ENCODE measurements at places on chromosomes 1 and 21. TPM values are rescaled to one million over a fixed set of nuclear protein-coding genes. Genes with fewer than 3 reads are reported as not detected.

ZBTB40 gene
- 12.9 TPM for total RNA-seq

- DNase-seq = no peak
Measured at GRCh38 chr21:44593598-44594405, 1.5 kb upstream of the KRTAP10-6 start.

DNA sequence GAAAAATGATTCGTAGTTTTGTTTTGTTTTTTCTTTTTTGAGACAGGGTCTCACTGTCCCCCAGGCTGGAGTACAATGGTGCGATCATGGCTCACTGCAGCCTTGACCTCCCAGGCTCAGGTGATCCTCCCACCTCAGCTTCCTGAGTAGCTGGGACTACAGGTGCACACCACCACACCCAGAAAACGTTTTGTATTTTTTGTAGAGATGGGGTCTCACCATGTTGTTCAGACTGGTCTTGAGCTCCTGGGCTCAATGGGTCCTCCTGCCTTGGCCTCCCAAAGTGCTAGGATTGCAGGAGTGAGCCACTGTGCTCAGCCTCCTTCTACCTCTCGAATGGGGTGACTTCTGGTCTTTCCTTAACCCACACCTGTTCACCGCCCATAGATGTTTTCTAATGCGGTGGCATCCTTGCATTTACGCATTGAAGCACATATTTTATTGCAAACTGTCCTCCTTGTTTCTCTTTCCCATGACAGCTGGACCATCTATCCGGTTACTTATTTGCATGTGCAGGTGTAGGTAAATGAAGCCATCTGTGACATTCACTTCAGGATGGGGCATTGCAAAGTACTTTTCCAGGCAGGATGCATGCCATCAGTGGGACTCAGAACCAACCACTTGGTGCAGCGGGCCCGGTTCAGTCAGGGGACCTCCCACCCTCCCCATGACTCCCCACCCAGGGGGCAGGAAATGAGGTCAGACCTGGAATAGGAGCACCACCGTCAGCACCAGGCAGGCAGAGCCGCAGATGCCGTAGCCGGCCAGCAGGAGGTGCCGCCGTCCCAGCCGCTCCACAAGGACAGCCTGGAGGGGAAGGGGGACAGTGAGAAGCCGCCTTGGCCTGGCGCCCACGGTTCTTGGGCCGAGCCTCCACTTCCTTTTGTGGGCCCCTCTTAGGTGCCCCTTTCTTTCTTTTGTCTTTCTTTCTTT is 16.5 kb downstream of the SLC2A7 start:
- DNase-seq = no peak

- no peak for DNase-seq
Measured at GRCh38 chr1:21255943-21256320, 34.3 kb downstream of the ECE1 start.

RGS21 gene
- total RNA-seq = not detected

- no peak for DNase-seq
Measured at GRCh38 chr1:173294843-173295242, 87.7 kb upstream of the TNFSF4 start.

UBL4B gene
- total RNA-seq = not detected

S100A4 gene
- total RNA-seq = 107 TPM

GRCh38 chr1:94237291-94238226 is at the start of gene ARHGAP29:
Gene ARHGAP29 (minus strand): TSS chr1:94237584. CDS start chr1:94231611, 5,973 bp downstream.
- peak; percentile 95 for DNase-seq

MYBPH gene
- total RNA-seq = not detected

OR2T35 gene
- not detected for total RNA-seq

- DNase-seq = no peak
Measured at GRCh38 chr1:21397813-21398188, 42.1 kb upstream of the NBPF3 start.

PLD5 gene
- total RNA-seq = 0.24 TPM

- DNase-seq = no peak
Measured at GRCh38 chr1:199861020-199861795, 166.3 kb upstream of the NR5A2 start.

DNA sequence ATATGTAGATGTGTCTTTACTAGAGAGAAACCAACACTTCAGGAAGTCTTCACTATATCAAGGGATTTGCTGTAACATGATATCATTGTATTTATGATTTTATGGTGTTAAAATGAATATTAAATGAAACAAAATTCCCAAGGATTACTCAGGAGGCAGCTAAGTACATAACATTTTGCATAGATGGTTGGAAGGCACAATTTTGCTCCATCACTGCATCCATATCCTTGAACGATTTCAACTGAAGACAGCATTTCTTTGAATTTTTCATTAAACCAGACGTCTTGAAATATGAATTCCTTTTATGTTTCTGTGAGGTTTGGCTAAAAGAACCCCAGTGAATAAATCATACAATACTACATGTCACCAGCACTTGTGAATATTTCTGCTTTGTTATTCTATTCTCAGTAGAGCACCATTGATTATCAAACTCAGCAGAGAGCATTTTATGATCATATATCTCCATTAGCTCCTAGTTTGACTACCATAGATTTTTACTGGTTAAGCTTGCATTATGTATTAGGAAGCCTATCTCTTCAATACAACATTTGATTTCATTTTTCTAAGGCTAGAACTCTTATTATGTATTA is 37.3 kb downstream of the SPATA17 start:
- no peak for DNase-seq

- no peak for DNase-seq
Measured at GRCh38 chr1:6027591-6027990, 18.1 kb upstream of the KCNAB2 start.

UQCRHL gene
- 4.9 TPM for total RNA-seq

GRCh38 chr1:11320153-11320936 is 47.3 kb downstream of the UBIAD1 start:
- no peak for DNase-seq

DNA sequence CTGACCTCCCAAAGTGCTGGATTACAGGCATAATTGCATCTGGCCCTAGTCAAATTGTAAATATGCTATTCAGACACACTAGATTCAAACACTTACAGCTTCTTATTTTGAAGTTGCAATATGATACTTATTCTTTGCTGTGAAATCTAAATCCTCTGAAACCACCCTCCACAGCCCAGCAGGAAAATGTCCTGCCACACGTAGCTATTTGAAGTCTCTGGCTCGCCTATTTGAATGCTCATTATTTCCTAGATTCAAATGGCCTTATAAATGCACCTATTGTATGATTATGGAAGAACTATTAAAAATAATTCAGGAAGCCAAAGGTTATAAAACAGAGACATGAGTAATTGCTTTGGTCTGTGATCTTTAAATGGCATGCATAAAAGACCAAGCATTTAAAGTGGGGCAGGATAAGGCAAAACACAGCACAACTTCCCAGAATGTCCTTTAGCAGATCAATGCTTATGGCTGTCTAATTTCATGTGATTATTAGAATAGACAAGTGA is 26.6 kb upstream of the FBXO28 start:
- DNase-seq = no peak

TMEM61 gene
- total RNA-seq = not detected

C1orf210 gene
- not detected for total RNA-seq

- DNase-seq = no peak
Measured at GRCh38 chr1:29920784-29921183, 684.5 kb downstream of the PTPRU start.

DNA sequence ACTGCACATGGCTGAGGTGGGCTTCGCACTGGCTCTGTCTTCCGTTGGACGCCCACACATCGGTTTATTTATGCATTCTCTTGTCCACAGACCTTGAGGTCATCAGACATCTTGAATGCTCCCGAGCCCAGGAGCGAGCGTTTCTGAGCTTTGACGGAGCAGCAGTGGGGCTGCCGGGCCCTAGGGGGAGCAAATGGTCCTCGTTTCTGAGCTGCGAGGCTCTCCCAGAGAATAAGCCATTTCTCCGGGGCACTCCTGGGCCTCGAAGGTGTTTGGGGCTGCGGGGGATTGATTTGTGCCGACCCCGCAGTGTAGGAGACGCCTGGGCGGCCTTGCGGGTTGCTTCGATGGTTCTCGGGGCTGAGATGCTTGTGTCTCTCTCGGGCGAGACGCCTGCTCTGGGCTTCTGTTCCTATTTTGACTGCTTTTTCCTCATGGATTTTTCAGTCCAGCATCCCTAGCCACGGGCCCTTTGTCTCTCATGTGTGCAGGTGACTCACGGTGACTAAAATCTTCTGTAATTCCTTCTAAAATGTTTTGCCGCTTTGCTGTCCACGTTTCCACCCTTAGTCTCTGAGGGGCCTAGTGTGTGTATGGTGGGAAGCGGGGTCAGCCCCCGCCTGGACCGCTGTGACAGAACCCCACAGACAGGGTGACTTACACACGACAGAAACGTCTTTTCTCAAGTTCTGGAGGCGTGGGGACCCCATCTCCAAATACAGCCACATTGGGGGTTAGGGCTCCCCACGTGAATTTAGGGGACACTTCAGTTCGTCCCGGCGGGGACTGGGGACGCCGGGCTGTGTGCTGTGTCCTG is 62.1 kb downstream of the FAAP20 start:
- DNase-seq = no peak

DNA sequence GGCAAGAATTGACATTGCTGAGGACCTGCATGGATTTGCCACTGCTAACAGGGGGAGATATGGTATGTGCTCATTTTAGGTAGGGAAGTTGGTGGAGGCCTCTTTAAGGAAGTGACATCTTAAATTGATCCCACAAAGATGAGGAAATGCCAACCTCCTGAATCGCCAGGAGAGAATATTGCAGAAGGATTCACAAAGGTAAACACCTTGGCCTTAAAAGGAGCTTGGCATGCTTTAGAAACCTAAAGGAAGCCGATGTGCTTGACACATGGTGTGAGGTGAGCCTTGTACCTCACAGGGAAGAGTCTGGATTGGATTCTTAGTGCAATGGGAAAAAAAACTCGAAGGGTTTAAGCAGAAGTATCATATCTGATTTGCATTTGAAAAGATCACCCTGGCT is 470.5 kb upstream of the DAB1 start:
- no peak for DNase-seq

DNA sequence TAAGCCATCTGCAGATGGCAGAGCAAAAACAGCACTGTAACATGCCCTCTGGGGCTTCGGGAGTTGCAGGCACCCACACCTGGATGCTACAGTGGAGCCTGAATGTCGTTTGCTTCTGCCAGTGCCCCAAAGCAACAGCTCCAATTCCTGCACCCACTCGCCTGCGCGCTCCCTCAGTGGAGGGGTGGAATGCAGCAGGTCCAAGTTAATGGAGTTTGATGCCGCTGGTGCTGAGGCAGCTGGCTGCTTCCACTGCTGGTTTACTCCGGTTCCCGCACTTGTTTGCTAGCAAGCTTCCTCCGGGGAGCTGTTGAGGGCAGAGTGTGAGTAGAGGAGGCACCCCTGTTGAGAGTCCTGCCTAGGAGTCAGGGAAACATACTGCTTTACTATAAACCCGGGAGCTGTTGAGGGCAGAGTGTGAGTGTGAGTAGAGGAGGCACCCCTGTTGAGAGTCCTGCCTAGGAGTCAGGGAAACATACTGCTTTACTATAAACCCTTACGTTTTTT is 584.0 kb upstream of the TMPRSS15 start:
- no peak for DNase-seq

DNA sequence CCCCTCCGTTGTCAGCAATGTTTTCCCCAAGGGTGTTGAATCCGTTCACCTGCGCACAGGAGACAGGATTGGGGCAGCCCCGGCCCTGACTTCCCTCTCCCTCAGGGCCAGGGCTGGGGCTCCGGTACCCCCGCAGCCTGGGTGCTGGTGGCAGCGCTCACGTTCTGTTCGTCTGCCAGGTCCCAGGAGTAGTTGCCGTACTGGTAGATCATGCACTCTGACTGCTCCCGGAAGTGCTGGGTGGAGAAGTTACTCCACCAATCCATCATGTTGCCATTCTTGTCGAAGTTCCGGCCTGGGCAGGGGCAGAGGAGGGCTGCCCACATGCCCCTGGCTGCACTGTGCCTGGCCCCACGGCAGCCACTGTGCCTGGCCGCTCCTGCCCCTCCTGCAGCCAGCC is 6.1 kb downstream of the PRXL2B start:
- no peak for DNase-seq

SYDE2 gene
- total RNA-seq = 20.2 TPM

- DNase-seq = no peak
Measured at GRCh38 chr21:46550116-46550941, 54.6 kb downstream of the S100B start.

DNA sequence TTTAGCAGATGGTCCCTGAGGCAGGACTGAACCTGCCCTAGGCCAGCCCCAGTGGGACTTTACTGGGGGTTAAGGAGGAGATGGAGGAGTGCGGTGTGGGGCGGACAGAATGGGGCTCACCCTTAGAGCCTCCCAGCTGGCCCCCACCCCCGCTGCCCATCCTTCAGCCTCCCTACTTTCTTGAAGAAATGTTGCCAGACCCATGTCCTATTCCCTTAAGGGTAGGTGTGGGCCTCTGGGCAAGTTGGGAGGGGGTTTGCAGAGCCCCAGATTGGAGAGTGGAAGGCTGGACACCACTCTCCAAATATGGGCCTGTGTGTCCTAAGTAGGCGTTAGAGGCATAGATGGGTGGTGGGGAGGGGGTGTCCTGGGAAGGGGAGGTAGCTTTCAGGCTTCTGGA is 19.2 kb upstream of the EPS8L3 start:
- no peak for DNase-seq

Measured in cardiac septum (tissue), 1 donor.